ENCODE measurements at places on chromosomes 4 and X. TPM values are rescaled to one million over a fixed set of nuclear protein-coding genes. Genes with fewer than 3 reads are reported as not detected.

Gene PCDH11X
- 0.09 TPM for total RNA-seq

Gene CACNA1F
- 1.7 TPM for total RNA-seq

Gene MANBA
- total RNA-seq = 15.5 TPM

Gene TDO2
- 0.58 TPM for total RNA-seq

Gene FRAS1
- 9.3 TPM for total RNA-seq

Gene PRICKLE3
- 15.6 TPM for total RNA-seq

Gene UGT2B11
- 0.13 TPM for total RNA-seq

Gene AFF2
- 0.63 TPM for total RNA-seq

Gene MAGEA2
- total RNA-seq = not detected

Gene NEUROG2
- not detected for total RNA-seq

Gene PRDM8
- total RNA-seq = 10.1 TPM

Gene CENPI
- total RNA-seq = 2.2 TPM

Gene LANCL3
- 6.5 TPM for total RNA-seq

Gene LDB2
- total RNA-seq = 9.3 TPM

Gene ADH1B
- total RNA-seq = 179 TPM

Gene TMSB4X
- total RNA-seq = 2,288 TPM

Gene POU4F2
- total RNA-seq = not detected

Gene SOWAHB
- 27.0 TPM for total RNA-seq

All from mucosa of descending colon (tissue), 3 donors.